ENCODE measurements at places on chromosomes 1 and 21.

DNA sequence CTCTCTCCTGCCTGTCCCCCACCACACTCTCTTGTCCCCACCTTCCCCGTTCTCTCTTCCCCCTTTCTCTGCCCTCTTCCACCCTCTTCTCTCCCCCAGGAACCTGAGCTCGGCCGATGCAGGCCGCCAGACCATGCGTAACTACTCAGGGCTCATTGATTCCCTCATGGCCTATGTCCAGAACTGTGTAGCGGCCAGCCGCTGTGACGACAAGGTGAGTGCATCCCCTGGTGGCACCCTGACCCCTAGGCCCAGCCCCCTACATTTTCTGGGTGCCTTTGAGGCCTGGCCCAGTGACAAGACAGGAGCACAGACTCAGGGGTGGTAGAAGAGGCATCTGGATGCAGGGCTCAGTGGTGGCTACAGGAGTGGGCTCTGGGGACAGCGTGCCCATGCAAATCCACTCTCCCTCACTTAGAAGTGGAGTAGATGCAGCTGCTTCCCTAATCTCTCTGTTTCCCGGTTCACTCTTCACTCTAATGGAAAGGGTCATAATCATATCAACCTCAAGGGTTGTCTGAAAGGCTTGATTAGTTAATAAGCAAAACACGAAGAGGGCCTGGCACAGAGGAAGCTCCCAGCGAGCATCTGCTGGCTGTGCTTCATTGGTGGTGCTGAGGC lies 37.0 kb downstream of the PKP1 start:
- DNase-seq: no peak

GRCh38 chr1:70264839-70265238 lies 43.7 kb downstream of the SRSF11 start:
- DNase-seq: no peak

DNA sequence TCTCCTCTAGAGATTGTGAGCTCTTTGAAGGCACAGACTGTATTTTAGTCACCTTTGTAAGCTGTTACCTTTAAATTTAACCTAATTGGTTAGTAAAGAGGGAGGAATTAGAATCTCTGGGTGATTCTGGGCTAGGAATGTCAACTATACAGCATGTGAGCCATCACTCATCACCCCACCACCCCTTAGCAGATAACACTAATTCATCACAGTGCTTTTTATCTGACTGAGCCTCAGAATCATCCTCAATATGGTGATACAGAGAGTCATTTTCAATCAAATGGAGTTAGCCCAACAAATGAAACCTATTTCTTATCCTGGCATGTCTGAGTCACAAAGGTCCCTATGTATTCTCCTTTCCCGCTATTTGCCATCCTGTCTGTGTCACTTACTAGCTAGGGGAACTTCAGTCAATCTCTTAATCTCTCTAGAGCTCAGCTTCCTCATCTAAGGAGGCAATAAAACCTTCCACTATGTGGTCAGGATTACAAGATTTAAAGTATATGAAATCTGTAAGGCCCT lies 13.3 kb downstream of the KCNJ10 start:
- DNase-seq: no peak

DNA sequence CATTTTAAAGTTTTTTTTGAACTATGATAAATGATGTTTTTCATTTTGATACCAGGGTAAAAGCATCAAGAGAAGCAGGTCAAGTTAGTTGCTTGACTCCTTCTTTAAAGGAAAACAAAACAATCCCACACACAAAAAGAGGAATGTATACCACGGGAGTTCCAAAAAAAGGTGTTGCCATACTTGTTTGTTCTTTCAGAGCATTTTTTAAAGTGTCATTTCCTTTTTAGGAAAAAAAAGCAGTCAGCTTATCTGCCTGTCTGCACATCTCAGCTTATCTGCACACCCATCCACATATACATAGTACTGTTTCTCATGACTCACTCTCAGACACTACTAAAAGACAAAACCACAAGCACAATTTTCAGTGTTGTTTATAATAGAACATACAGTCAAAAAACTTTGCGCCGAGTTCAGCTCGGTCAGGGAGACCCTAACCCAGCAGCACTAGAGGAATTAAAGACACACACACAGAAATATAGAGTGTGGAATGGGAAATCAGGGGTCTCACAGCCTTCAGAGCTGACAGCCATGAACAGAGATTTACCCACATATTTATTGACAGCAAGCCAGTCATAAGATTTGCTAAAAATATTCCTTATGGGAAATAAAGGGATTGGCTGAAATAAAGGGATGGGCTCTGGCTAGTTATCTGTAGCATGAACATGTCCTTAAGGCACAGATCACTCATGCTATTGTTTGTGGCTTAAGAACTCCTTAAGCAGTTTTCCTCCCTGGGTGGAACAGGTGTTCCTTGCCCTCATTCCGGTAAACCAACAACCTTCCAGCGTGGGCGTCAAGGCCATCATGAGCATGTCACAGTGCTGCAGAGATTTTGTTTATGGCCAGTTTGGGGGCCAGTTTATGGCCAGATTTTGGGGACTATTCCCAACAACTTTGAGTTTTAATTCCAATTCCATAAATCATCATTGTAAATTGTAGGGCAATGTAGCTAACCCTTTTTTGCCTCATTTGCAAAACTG lies 11.4 kb upstream of the MNDA start:
- DNase-seq: no peak

DNA sequence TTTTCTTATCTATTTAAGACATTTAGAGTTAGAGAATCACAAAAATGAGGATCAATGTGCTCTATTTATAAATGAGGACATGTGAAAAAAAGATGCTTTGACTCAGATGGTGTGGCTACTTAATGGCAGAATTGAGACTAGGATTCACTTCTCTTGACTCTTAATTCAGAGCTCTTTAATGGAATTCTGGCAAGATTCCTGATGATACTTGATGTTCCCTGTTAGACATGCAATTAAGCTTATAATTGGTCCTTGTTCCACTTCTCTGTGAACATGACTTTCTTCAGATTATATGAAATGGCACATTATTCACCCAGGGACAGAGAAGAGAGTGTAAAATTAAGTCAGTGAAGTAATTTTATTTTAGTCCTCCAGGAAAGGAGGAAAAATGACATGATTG lies 165.3 kb downstream of the LRRC7 start:
- DNase-seq: no peak

DNA sequence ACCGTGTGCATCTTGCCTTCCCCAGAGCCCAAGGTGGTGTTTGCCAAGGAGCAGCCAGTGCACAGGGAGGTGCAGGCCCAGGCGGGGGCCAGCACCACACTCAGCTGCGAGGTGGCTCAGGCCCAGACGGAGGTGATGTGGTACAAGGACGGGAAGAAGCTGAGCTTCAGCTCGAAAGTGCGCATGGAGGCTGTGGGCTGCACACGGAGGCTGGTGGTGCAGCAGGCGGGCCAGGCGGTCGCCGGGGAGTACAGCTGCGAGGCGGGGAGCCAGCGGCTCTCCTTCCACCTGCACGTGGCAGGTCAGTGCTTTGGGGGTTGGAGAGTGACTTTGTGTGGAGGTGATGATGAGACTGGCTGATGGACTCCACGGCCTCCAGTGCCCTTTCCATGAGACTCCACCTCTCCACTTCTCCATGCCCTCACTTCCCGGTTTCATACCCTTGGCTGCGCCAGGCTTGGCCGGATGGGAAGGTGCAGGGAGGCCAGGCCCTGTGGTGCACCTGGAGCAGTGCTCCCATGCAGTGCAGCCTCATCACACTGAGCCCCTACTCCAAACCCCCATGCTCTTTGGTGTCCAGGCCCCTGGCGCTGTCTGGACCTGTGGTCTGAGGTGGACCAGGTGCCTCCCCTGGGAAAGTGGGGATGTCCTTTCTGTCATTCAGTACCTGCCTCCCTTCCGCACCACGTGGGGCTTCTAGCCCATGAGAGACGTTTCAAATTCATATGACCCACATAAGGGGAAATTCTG lies 49.0 kb downstream of the OBSCN start:
- DNase-seq: no peak

GRCh38 chr1:205077934-205078311 lies 6.3 kb downstream of the TMEM81 start:
- DNase-seq: no peak

GRCh38 chr1:24319312-24319863 lies at the start of gene GRHL3:
Gene GRHL3, plus strand, starts transcription at chr1:24319357. Its CDS starts 195 bp downstream, at chr1:24319552.
- no peak for DNase-seq

DNA sequence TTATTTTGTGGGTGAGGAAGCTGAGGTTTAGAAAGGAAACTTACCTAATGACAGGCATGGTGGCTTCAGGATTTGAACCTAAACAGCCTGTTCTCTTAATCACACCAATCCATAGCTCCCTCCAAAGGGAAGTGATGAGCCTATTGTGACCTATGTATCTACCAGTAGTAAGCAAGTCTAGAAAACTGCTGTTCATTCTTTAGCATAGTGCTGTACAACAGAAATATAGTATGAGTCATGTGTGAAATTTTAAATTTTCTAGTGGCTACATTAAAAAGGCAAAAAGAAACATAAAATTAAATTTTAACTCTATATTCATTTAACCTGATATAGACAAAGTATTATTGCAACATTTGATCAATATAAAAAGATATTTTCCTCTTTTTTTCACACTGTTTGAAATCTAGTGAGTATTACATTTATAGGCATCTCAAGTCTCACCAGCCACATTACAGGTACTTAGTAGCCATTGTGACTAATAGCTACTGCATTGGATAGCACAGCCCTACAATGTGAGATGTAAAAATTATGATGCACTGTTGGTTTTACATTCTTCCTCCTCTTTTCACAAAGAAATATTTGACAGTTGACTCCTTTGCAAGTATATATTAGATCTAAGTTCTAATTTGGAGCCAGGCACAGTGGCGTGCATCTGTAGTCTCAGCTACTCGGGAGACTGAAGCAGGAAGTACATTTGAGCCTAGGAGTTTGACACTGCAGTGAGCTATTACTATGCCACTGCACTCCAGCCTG lies 16.6 kb downstream of the IPO9 start:
- DNase-seq: no peak

GRCh38 chr1:69513601-69514000 lies 54.1 kb upstream of the LRRC7 start:
- no peak for DNase-seq

- DNase-seq: no peak
Observed at GRCh38 chr1:76330991-76331603, 256.6 kb downstream of the ST6GALNAC3 start.

DNA sequence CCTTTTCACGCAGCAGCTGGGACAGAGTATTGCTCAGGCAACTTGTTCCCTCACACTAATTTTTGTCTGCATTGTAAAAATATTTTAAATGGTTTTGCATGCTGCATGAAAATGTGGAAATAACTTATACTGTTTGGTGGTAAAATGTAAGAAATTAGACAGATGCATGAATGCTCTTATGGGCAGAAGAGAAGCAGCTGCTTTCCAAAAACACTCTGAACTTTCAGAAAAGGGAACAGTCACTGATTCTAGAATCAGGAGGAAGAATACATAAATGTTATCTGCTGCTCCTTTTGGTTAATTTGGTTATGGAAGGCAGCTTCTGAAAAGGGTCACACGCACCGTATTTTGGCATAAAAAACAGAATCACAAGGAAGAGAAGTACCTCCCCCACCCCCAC lies 87.0 kb upstream of the RUNX1 start:
- DNase-seq: no peak

DNA sequence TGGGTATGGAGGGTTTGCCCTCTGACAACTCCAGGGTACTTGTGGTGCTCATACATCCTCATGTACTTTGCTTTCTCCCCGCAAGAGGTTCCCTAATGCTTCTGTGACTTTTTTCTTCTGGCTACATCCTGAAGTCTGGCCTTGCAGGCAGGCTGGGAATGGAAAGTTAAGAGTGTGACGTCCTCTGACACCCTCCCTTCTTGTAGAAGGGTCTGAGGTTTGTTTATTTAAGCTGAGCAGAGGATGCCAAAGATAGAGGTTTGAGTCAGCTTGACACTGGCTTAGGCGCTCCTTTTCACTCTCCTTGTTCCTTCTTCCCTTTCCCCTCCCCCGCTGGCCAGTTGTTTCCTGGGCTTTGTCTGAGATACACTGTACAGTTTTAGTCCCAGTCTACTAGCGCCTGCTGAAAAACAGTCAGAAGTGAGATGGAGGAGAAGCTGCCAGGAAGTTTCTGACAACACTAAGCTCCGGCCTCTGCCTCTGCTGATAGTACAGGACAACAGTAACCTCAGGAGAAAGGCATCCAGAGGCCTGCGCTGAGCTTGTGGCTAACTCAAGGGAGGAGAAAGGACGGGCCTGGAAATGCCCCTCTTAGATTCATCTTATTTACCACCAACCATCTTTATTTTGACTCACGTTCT lies at the start of gene MACF1:
Gene MACF1, plus strand, starts transcription at position 255 of the 641 bp plus-strand sequence. Its CDS starts 328 bp downstream, at position 583.
- DNase-seq: no peak

DNA sequence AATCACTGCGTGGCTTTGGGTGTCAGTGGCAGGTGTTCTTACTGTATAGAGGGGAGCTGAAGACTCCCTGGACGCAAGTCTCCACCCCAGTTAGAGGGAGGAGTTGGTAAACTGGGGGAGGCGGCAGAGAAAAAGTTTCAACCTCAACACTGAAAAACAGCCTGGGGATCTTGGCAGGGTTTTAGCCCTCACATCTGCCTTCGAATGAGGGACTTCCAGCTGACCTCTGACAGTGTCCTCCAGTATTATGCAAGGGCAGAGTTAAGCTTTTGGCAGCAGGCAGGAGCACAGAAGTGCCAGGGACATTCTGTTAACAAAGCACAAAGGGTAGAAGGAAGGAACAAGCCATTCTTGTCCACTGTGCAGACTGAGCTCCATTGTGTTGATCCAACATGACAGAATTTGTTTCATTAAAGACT lies 41.2 kb upstream of the RAB4A start:
- DNase-seq: no peak

DNA sequence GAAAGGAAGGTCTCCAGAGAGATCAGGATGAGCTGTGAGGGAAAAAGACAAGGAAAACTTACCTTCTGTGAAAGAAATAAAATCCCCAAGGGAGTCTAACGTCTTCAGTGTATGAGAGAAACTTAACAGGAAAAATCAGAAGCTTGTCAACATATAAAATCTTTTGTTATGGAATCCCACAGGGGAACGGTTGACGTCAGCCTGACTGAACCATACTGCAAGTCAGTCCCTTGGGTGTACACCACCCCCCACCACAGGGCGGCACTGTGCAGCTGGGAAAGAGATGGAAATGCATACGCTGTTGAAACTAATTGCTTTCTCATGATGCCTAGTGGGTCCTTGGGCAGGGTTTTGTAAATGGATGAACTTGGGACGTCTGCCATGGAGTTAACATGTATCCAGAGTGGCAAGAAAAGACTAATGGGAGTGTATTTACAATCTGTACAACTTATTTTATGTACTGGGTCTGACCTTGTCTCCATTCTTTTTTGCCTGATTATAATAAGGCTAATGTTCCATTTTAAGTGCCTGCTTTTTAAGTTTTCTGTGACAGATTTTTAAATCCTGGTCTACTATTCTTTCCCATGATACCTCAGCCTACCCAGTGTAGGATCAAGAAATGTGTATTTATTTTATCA lies 22.7 kb downstream of the UTP25 start:
- DNase-seq: peak; percentile 4

- DNase-seq: no peak
Observed at GRCh38 chr1:185646202-185646683, 87.9 kb upstream of the HMCN1 start.

GRCh38 chr1:210920716-210921694 lies 212.9 kb downstream of the KCNH1 start:
- no peak for DNase-seq

DNA sequence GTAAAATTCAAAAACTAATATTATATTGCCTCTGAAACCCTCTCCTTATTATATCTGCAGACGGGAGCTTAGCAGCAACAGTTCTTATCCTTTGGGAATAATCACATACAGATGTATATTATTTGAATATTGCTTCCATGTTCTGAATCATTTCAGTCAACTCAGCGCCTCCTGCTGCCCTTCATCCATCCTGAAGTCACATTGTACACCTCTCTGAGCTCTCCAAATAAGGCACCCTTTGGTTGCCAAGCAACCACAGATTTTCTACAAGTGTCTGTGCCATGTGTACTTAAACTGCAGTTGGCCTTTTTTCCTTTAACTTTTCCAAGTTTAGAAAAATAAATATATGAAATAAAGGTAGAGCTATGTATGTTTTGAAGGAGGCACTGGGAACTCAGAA lies 384.3 kb downstream of the LRRIQ3 start:
- no peak for DNase-seq
